ENCODE measurements at places on chromosomes 16 and 17. TPM values are rescaled to one million over a fixed set of nuclear protein-coding genes. Genes with fewer than 3 reads are reported as not detected.

DNA sequence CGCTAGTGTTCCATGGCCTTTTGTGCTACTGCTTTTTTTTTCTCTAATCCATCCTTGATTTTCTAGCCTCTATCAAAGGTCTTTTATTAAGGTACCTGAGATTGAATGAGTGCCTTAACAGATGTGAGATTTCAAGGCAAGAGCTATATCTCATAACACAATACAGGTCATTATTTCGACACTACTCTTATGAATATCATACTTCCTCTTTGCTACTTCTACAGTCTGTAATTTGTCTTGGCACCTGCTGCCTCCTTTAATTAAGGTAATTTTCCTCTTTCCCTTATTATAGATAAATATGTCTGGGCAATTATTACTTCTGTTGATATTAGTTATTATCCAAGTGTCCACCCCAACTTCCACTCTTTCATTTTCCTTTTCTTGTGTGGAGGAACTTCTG, 5.3 kb downstream of the KRT28 start:
- H3K27ac ChIP-seq = no peak overlapping the region
- H3K36me3 ChIP-seq = no peaks in the 10 kb centered on the region
- peaks cover 13% of the 10 kb centered on the region for H3K27me3 ChIP-seq
- no peak for DNase-seq
- no peaks in the 10 kb centered on the region for H3K4me1 ChIP-seq
- no peak overlapping the region for H3K4me3 ChIP-seq

Gene HELZ
- 107 TPM for total RNA-seq

- no peaks in the 10 kb centered on the region for H3K36me3 ChIP-seq
- peak overlapping the region; percentile 94 for H3K4me3 ChIP-seq
- no peak for DNase-seq
- peaks cover 23% of the 10 kb centered on the region for H3K4me1 ChIP-seq
- no peaks in the 10 kb centered on the region for H3K27me3 ChIP-seq
Observed at GRCh38 chr16:46687486-46687885, 1.5 kb downstream of the VPS35 start.

- no peaks in the 10 kb centered on the region for H3K27me3 ChIP-seq
- no peaks in the 10 kb centered on the region for H3K36me3 ChIP-seq
- peaks cover 46% of the 10 kb centered on the region for H3K4me1 ChIP-seq
- H3K27ac ChIP-seq = no peak overlapping the region
- DNase-seq = no peak
Observed at GRCh38 chr17:50948711-50949110, 82.6 kb upstream of the TOB1 start.

Gene KRT32
- total RNA-seq = not detected

DNA sequence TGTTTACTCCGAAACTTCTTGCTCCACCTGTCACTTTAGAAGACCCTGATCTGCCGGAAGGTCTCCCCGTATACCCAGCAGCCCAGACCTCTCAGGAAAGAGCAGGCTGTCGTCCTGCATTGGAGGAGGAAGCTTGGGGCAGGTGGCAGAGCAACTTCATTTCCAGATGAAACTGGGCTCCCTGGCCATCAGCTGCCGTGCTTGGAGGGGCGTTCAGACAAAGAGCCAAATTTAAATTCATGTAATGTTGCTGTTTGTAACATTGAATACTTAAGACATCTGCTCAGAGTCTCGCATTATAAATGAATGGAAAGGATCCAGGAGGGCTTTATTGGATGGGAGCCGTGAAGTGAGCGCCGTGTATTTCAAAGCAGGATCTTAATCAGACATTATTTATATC, 628.5 kb downstream of the MAF start:
- no peaks in the 10 kb centered on the region for H3K4me1 ChIP-seq
- H3K27me3 ChIP-seq = no peaks in the 10 kb centered on the region
- no peaks in the 10 kb centered on the region for H3K36me3 ChIP-seq
- no peak for DNase-seq
- H3K27ac ChIP-seq = no peak overlapping the region

- no peak overlapping the region for H3K4me3 ChIP-seq
- peaks cover 31% of the 10 kb centered on the region for H3K4me1 ChIP-seq
- no peaks in the 10 kb centered on the region for H3K27me3 ChIP-seq
- H3K36me3 ChIP-seq = peaks cover 66% of the 10 kb centered on the region
Observed at GRCh38 chr17:444879-445454, 92.4 kb upstream of the RPH3AL start.

- H3K27ac ChIP-seq = no peak overlapping the region
- peaks cover 25% of the 10 kb centered on the region for H3K36me3 ChIP-seq
- H3K4me3 ChIP-seq = no peak overlapping the region
- H3K4me1 ChIP-seq = no peaks in the 10 kb centered on the region
- H3K27me3 ChIP-seq = no peaks in the 10 kb centered on the region
- no peak for DNase-seq
Observed at GRCh38 chr17:82175951-82176350, 36.7 kb downstream of the CCDC57 start.

Gene PRSS36
- total RNA-seq = 0.56 TPM

DNA sequence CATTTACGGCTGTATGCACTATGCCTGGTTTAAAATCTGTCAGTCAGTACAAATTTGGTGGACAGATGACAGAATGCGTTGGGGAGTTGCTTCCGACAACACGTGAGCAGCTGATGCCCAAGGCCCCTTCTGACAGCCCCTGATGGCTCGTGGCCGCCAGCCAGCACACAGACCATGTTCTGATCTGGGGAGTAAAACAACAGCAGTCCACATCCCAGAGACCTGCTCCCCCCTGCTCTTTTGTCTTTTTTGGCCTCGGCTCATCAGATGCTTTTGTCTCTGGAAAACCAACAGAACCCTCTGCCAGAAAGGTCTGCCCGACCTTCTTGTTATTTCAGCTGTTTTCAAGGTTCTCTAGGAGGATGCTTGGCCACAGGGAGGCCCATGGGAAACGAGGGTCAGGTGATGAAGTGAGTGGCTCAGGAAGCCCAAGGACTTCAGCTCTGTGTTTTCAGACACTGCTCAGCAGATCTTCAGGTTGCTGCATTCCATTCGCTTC, 10.8 kb downstream of the ARSG start:
- no peaks in the 10 kb centered on the region for H3K27me3 ChIP-seq
- no peak for DNase-seq
- H3K4me3 ChIP-seq = no peak overlapping the region
- peaks cover under 1% of the 10 kb centered on the region for H3K36me3 ChIP-seq
- no peak overlapping the region for H3K27ac ChIP-seq

Gene CCDC43
- 23.6 TPM for total RNA-seq

DNA sequence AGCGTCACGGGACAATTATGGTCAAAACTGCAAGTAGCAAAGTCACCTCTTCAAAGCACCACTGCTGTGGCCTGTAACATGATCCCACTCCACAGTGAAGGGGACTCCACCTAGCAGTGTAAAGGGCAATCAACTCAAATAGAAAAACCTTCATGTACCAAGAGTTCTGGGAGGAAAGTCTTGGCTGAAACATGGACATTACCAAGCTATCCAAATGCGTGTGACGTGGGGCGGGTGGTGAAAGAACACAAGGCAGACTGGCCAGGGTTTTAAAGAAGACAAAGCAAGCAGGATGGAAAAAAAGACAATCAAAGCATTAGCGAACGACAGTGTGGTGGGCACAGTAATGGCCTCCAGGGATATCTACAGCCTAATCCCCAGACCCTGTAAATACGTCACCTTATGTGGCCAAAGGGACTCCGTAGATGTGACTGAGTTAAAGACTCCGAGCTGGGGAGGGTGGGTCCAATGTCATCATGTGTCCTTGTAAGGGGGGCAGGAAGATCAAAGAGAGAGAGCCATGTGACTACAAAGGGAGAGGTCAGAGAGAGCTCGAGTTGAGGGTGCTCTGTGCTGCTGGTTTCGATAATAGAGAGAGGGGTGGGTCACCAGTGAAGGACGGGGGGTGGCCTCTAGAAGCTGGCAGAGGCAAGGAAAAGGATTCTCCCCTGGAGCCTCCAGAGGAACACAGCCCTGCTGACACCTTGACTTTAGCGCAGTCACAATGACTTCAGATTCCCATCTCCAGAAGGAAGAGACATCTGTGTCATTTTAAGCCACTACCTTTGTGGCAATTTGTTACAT, 6.0 kb downstream of the HSDL1 start:
- DNase-seq = no peak
- H3K36me3 ChIP-seq = no peaks in the 10 kb centered on the region
- H3K4me3 ChIP-seq = no peak overlapping the region
- peaks cover 10% of the 10 kb centered on the region for H3K4me1 ChIP-seq

DNA sequence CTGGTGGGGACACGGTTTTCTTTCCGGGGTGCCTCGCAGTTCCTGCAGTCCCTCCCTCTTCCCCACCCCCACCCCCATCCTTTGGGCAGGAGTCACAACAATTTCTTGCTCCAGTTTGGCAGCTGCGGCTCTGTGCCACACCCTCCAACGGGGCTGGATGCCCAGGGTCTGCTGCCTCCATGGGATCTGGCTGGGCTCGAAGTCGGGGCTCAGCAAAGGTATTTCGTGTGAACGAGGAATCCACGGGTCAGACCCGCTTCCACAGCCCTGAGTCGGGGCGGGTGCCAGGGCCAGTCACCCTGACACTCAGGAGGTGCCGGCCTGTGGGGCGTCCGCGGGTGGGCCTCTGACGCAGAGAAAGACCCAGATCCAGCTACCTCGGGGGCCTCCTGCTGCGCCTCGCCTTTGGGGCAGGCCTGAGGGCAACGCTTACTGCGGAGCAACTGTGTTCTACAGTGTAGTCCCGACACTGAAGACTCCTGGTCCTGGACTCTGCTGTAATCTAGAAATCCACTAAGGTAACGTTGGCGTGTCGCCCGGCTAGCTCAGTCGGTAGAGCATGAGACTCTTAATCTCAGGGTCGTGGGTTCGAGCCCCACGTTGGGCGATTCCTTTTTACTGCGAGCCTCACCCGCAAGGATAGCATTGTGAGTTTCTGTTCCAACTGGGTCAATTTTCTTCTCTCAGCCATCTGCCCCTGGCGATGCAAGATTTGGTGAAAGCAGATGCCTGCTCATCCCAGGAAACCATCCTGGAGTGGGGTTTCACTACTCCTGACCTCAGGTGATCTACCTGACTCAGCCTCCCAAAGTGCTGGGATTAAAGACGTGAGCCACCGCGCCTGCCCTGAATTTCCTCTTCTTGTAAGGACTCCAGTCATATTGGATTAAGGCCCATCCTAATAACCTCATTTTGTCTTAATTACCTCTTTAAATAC, 12.6 kb upstream of the OR1F1 start:
- no peak for DNase-seq
- H3K4me3 ChIP-seq = no peak overlapping the region
- H3K27ac ChIP-seq = no peak overlapping the region
- peaks cover 76% of the 10 kb centered on the region for H3K27me3 ChIP-seq
- H3K4me1 ChIP-seq = peaks cover 41% of the 10 kb centered on the region
- H3K36me3 ChIP-seq = no peaks in the 10 kb centered on the region

Gene BANP
- 58.6 TPM for total RNA-seq

Gene PROCA1
- total RNA-seq = 4.1 TPM

GRCh38 chr17:62216847-62217246, 151.8 kb upstream of the MED13 start:
- H3K4me1 ChIP-seq = no peaks in the 10 kb centered on the region
- no peaks in the 10 kb centered on the region for H3K36me3 ChIP-seq
- no peak overlapping the region for H3K27ac ChIP-seq
- peaks cover 4% of the 10 kb centered on the region for H3K27me3 ChIP-seq

GRCh38 chr16:86899757-86900156, 321.4 kb downstream of the FOXL1 start:
- H3K4me1 ChIP-seq = no peaks in the 10 kb centered on the region
- H3K4me3 ChIP-seq = no peak overlapping the region
- H3K27me3 ChIP-seq = no peaks in the 10 kb centered on the region
- no peak overlapping the region for H3K27ac ChIP-seq
- no peaks in the 10 kb centered on the region for H3K36me3 ChIP-seq
- no peak for DNase-seq

GRCh38 chr17:49640556-49640955, 37.3 kb downstream of the SPOP start:
- peaks cover 6% of the 10 kb centered on the region for H3K36me3 ChIP-seq
- DNase-seq = no peak
- no peaks in the 10 kb centered on the region for H3K27me3 ChIP-seq
- H3K4me3 ChIP-seq = no peak overlapping the region
- H3K4me1 ChIP-seq = no peaks in the 10 kb centered on the region
- H3K27ac ChIP-seq = no peak overlapping the region

DNA sequence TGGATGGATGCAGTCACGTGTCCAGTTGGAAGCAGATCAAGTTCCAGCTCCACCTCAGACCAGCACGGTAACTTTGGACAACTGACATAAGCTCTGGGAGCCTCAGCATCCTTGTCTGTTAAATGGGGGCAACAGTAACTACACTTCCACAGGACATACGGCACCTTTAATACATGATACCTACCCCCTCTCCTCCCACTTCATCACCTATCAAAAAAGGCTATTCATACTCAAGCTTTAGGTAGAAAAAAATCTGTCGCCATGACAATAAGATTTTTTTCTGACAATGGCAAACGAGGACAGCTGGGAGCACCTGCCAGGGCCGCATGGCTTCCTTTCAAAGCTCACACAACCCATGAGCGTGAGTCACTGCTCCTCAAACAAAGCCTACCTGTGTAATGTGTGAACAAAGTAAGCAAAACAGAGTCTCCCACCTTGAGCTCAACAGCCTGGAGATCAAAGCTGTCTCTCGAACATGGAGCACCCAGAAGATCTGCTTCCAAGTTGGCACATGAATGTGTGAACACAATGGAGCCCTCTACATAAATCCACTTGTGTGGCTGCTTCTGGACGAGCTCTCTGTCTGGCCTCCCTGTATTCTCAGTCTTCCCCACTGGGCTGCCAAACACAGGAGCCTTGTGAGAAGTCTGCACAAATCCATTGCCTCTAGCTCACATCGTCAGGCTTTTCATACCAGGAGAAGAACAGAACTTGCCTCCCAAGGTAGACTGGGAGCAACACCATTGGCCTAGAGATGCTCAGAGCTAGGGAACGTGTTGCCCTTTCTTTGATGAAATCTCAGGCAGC, 459.7 kb downstream of the SOX9 start:
- DNase-seq = no peak
- H3K4me1 ChIP-seq = no peaks in the 10 kb centered on the region
- H3K27ac ChIP-seq = no peak overlapping the region
- no peaks in the 10 kb centered on the region for H3K27me3 ChIP-seq
- no peak overlapping the region for H3K4me3 ChIP-seq
- no peaks in the 10 kb centered on the region for H3K36me3 ChIP-seq

DNA sequence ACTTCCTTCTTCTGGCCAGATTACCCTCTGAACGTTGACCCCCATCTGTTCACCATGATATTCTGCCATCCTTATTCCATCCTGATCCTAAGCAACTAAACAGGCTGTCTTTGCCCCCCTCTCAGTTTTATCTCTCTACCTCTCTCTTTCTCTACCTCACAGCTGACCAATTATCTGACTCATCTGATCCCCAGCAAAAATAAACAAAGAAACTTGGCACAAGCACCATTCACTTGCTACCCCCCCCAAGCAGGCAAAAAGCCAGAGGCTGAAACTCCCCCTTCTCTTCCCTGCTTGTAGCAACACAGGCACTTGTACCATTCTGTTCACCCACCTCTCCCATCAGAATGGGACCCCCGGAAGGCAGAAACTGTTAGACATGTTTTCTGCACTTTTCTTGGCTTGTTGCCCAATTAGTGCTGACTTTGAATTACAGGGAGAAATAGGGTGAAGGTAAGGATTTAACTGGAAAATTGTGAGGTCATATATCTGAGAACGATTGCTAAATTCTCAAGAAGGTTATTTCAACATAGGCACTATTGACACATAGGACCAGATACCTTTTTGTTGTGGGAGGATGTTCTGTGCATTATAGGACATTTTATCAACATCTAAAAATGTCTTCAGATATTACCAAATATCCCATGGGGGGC, 163.2 kb downstream of the TOX3 start:
- DNase-seq = no peak
- H3K27me3 ChIP-seq = no peaks in the 10 kb centered on the region
- no peaks in the 10 kb centered on the region for H3K4me1 ChIP-seq
- no peak overlapping the region for H3K4me3 ChIP-seq
- H3K27ac ChIP-seq = no peak overlapping the region

Gene KRTAP1-5
- total RNA-seq = not detected
